RKO (cell line): ENCODE measurements at places on chromosomes 4 and X.

- peak; percentile 22 for DNase-seq
Measured at GRCh38 chr4:37715889-37716402, 29.8 kb upstream of the RELL1 start.

DNA sequence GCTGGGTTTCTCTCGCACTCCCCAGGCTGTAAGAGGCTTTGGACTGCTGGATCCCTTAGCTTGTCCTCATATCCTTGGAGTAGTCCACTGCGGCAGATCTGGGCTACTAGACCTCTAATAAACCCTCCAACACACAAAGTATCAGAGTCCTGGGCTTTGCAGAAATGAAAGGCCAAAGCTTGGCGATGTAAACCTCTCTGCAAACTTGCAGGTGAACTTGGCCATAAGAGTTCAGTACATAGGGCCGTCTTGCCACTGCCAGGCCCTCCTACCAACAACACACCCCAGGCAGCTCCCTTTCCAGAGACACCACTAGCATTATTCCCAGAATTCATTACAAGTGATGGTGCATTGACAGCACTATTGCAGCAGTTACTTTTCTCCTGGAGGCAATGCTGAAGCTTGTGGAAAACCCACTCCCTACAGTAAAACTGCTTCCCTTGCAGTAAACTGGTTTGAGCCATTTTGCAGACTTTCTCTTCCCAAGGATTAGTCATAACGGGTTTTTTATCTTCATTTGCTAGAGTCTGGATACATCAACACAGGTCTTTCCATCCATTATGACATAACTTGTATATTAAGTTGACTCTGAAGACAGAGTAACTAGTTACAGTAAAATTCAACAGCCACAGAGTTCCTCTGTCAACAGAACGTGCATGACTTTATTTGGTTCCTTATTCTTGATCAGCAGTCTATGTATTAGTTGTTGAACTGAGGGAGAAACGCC is 2.4 kb downstream of the ANKRD50 start:
- DNase-seq = peak; percentile 72

DNA sequence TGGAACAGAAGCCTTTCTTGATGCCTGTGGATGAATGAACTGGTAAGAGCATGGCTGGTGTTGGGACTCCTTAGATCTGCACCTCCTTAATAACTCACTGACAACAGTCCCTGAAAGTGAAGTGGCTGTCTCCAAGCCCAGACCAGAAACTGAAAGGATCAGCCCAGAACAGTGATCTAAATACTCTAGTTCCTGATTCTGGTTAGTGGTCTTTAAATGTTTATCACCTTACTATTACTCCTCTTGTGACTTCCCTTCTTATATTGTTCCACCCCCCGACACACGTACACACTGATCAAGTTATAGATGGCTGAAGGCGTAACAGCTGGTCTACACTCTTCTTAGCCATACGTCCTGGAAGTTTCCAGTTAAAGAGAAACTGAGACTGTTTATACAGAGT is 33.8 kb upstream of the ARMCX2 start:
- no peak for DNase-seq

DNA sequence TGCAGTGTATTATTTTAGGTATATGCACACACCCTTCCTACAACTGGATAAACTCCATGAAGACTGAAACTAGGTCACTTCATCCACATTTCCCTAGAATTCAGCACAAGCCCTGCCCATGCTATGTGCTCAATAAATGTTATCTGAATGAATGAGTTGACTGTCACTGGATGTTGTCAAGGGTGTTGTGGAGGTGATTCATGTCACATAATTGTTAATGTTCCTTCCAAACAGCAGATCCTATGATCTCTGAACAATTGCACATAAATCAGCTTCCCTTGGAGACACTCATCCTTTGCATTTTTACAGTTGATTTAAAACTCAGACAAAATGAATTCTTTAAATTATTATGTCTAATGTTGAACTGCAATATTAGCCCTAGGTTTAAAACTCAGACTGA is 154.7 kb downstream of the TSPAN5 start:
- DNase-seq = no peak
